Stimulated activated CD4-positive, alpha-beta T cell treated with anti-CD3 and anti-CD28 coated beads, Interleukin-12 subunit alpha, Interleukin-12 subunit beta, amount 100 ng/mL, for 48 hours (primary cell): ENCODE measurements at places on chromosomes 6 and 20.

GRCh38 chr6:132820629-132821381 lies 6.4 kb downstream of the RPS12 start:
- DNase-seq: no peak

DNA sequence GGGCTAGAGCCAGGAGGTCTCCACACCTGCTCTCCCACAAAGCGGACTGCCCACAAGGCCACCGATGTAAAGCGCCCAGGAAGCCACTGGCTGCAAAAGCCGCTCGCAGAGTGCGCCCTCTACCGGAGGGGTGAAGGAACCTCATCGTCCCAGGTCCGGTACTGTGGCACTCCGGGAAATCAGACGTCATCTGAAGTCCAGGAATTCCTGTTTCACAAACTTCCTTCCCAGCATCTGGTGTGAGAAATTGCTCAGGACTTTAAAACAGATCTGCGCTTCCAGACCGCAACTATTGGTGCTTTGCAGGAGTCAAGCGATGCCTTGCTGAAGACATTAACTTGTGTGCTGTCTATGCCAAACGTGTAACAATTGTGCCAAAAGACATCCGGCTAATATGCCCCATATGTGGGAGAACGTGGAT lies 115.1 kb upstream of the ARID1B start:
- peak; percentile 31 for DNase-seq

DNA sequence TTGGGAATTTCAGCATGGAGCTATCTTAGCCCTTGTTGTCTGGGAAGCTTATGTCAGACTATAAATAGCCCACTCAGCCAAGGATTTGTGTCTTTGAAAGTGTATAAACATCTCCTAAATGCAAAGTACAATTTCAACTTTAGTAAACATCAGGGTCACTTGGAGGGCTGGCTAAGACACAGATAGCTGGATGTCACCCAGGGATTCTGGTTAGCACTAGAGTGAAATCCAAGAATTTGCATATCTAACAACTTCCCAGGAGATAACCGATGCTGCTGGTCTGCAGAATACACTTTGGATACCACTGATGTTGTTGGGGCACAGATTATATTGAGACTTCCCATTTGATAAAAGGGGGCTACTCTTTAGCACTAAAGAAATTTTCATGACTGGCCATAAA lies 130.9 kb downstream of the PAX1 start:
- no peak for DNase-seq

DNA sequence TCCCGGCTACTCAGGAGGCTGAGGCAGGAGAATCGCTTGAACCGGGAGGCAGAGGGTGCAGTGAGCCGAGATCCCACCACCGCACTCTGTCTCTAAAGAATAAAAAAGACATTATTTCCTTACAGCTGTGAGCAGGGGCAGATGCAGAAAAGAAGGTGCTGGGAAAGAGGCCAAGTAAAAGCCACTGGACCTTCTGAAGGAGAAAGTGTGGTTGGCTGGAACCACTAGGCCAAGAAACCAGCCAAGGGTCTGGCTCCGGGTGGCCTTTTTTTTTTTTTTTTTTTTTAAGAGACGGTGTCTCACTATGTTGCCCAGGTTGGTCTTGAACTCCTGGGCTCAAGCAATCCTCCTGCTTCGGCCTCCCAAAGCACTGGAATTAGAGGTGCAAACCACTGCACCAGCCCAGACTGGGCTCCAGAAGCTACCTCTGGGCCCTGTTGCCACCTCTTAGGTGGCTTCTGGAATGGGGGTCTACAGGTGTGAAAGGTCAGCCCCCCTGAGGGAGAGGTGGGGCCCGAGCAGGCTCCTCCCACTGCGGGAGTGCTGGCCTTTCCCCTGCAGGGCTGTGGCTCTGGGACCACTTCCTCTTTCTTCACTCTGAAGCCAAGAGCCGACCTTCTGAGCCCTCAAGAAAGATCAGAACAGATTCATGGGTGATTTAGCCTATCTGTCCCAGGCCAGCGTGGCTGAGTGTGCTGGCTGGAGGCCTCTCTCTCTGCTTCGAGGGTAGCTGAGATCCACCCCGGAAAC lies at the start of gene FGD2:
Gene FGD2, plus strand, starts transcription at position 595 of the 750 bp plus-strand sequence. CDS start 163 bp downstream, outside the sequence.
- DNase-seq: no peak

DNA sequence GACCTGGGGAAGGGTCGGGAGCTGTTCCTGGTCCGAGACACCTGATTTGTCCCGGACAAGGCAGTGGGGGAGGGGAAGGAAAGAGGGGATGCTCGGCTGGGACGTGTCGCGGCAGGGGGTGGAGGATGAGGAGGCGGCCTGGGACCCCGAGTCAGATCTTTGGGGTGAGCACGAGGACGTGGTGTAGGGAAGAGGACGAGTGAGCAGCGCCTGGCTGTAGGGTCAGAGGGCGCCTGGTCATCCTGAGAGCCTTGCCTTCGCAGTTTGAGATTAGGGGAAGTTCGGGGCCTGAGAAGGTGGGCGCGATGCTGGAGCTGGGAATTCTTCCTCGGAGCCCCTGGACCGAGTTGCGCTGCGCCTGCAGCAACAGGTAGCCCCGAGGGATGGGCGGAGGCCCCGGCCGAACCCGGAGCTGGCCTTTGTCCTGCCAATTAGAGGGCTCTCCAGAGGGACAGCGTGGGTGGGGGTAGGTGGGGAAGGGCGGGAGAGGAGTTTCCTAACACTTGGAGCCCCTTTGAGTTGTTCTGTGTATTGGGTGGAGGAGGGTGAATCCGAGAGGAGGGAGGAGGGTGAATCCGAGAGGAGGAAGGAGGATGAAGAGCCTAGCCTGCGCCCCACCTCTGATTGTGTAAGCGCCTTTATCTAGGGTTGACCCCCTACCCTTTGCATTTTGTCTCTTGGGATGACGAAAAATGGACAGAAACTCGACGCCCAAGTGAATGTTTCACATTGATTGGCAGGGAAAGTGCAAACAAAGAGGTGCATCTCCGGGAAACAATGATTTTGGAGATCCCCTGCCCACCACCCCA lies 72.0 kb downstream of the SOX4 start:
- no peak for DNase-seq

- no peak for DNase-seq
Measured at GRCh38 chr6:28251661-28252008, 434 bp downstream of the ZKSCAN4 start.
